ENCODE measurements at places on chromosomes 7 and 10.

- no peak for DNase-seq
Measured at GRCh38 chr7:156673454-156673853, 32.9 kb downstream of the RNF32 start.

DNA sequence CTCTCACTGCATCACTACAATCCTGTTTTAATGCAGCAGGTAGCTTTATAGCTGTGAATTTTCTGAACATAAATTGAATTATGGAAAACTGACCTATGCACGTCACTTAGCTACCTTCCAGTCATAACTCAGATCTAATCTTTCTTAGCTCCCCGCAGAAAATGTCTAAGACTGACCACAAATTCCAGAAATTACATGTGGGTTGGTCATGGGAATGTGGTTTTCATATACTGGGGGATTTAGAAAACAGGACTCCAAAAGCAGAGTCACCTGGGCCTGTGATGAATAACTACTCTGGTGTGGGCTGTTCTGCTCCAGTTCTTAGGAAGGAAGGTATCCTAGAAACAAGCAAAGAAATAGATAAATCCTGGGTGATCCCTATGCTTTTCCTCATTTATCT is 178.4 kb upstream of the LRRTM3 start:
- DNase-seq: peak; percentile 45

- no peak for DNase-seq
Measured at GRCh38 chr10:32004161-32004591, 52.0 kb downstream of the KIF5B start.

DNA sequence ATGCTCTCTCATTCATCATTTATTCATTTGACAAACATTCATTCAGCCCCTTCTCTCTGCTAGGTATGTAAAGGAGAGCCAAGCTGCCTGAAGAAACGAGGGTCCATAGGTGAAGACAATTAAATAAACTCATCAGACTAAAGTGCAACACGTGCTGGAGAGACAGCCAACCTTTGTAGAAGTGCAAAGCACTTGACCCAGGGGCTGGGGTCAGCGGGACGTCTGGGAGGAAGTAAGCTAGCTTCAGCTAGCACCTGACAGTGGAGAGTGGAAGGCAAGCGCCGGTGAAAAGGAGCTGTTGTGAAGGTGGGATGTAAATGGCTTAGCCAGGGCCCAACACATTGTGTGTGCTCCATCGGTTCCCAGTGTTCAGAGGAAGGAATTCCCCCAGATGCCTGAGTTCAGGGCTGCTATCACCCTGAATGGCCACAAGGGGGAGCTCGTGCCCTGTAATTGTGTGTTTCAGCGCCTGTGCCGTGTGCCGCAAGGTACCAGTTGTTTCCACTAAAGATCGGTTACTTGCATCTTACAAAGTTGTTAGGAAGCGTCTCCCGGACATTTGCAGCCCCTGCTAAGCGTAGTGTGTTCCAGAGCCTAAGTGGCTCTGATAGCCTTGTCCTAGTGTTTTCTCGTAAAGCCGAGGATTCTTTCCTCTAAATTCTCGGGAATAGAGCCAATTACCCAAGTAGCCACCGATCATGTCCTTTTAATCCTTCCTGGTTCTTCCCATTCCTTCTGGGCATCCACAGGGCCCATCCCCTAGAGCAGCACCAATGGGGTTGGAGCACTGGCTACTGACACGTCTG is 30.6 kb downstream of the TLX1 start:
- DNase-seq: peak; percentile 77

- DNase-seq: no peak
Measured at GRCh38 chr10:89814278-89814677, 112.9 kb downstream of the KIF20B start.

- no peak for DNase-seq
Measured at GRCh38 chr10:44361109-44361508, 23.8 kb downstream of the CXCL12 start.

GRCh38 chr10:91598211-91598977 is 34.5 kb downstream of the PPP1R3C start:
- DNase-seq: peak; percentile 90

DNA sequence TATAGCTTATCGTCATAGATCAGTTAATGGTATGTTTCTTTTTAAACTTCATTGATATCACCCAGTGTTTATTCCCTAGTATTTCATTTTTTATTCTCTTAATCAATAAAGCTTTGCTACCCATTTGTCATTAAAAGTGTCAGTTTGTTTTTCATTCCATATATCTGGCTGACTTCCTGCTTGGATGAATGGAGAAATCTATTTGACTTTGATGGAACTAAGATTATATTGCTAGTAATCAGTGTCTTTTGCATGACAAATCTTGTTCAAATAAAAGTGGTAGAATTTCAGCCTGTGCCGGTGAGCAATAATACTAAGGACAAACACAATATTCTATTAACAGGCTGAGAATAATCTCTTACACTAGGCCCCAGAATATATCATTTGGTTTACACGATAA is 203.3 kb downstream of the SEC23IP start:
- no peak for DNase-seq

DNA sequence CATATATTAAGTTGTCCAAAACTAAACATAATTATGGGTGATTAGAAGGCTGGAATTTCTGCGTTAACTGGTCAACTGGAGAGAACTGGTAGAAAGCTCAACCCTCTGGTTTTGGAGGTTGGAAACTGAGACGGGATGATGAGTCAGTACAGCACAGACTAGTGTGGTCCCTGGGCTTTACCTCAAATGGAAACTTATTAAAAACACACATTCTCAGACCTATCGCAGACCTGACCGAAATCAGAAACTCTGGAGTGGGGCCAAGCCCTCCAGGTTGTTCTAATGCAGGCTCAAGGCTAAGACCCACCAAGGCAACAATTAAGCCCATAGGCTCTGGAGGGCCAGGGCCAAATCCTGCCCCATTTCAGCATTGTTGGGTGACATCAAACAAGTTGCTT is 136.9 kb downstream of the KCNMA1 start:
- no peak for DNase-seq

- no peak for DNase-seq
Measured at GRCh38 chr10:125775491-125776106, at the start of gene MMP21. MMP21 (minus strand) TSS chr10:125775821; CDS start chr10:125775821, 0 bp downstream.

DNA sequence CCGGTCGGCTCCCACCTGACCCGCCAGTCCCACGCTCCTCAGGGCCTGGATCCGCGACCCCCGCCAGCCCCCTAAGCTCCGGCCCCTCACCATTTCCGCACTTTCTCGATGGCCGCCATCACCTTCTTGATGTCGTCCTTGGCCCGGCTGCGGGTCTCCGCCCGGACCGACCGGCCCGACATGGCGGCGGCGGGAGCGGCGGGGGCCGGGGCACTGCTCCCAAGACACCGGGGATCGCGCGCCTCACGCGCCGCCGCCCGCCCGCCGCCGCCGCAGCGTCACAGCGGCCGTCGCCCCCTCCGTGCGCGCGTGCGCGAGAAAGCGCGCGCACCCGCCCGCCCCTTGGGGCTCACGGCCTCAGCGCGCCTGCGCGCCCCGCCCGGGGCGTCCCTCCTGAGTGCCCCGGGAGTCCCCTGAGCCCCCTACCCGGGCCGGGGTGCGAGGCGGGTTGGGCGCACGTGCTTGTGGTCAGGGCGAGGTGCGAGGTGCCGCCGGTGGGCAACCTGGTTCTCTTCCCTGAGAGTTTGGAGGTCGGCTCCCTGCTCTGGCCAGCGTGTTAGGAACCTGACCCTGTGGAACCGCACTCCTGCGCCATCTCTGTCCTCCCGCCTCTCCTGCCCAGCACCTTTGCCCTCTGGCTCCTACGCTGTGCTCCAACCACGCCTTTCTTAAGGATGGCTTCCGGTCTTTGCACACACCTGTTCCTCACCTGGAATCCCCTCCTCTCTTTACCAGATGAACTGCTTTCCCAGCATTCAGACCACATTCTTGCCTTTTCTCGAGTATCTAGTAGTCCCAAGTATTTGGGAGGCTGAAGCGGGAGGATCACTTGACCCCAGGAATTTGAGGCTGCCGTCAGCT is at the start of gene BCL7B:
TSS of gene BCL7B (minus strand) at position 294 of the 861 bp plus-strand sequence. CDS start at position 182, 112 bp downstream.
- DNase-seq: peak; percentile 64

DNA sequence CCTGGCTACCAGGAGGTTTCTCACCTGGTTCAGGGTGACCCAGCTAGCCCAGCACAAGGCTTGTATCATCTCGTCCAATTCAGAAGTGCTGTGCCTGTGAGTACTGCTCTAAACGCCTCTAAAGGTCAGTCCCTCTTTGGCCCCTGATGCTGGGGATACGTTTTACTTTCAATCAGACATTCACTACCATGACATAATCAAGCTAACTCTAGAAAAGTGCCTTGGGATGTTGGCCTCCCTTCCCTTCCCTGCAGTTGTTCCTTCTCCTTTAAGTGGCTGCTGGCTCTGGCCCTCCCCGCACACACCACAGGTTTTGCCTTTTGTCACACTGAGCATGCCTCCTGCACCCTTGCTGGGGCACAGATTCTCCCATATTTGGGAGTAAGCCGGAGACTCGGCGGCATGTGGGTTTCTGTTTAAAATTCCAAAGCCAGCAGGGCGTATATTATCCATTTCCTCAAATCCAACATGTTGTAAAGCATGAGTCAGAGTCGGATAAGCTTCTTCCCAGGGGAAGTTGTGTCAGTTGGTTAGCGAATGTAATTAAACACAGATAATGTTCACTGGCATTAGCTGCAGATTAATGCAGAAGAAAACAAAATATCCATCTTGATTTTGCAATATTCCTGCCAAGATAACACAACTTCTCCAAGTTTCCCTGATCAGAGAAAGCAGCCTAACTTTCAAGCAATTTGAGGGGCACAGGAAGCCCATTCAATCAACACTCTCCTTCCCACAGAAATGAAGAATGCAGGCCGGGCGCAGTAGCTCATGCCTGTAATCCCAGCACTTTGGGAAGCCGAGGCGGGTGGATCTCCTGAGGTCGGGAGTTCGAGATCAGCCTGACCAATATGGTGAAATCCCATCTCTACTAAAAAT is 31.8 kb upstream of the VCL start:
- DNase-seq: peak; percentile 97

- DNase-seq: peak; percentile 37
Measured at GRCh38 chr7:77651575-77652162, 44.6 kb upstream of the RSBN1L start.

Measured in epithelial cell of esophagus (primary cell).